Natural killer cell treated with Interleukin-12 subunit alpha and Interleukin-12 subunit beta and Interleukin-15 and Interleukin-18, amount 100 ng/mL, for 72 hours (primary cell): ENCODE measurements at places on chromosomes 5 and 9.

GRCh38 chr9:82808478-82808877, 254.5 kb downstream of the RASEF start:
- no peak for DNase-seq

GRCh38 chr9:134494273-134494815, 147.3 kb upstream of the COL5A1 start:
- no peak for DNase-seq

GRCh38 chr5:1568201-1568979, 44.6 kb upstream of the LPCAT1 start:
- DNase-seq, result no peak

GRCh38 chr5:30405821-30406220, 787.7 kb upstream of the CDH6 start:
- DNase-seq, result no peak

- DNase-seq, result no peak
Observed at GRCh38 chr5:15300141-15300540, 199.8 kb upstream of the FBXL7 start.

GRCh38 chr5:136065588-136065987, 36.8 kb downstream of the TGFBI start:
- DNase-seq, result no peak

DNA sequence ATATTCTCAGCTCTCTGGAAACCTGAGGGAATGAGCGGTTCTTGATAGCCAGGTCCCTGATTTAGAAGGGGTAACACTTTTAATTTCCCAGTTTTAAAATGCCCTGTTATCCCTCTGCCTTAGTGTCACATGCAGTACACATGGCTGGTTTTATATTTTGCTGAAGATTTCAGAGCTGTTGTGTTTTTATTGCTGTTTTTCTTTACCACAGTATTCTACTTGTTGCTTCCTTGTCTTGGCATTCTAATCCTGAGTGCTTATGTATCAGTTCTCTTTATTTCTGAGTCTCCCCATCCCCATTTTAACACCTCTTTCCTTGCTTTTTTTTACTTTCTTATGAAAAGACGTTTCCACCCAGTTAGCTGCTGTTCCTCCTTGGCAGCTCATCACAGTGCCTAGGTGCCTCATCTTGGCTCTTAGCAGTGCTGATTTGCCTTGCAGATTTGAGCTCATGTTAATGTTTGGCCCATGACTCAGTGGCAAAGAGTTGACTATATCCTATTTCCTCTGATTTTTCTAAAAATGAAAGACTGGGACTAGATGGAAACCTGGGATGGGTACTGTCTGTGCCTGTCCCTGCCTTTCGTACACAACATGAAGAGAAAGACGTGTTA, 3.7 kb downstream of the MTRR start:
- no peak for DNase-seq

DNA sequence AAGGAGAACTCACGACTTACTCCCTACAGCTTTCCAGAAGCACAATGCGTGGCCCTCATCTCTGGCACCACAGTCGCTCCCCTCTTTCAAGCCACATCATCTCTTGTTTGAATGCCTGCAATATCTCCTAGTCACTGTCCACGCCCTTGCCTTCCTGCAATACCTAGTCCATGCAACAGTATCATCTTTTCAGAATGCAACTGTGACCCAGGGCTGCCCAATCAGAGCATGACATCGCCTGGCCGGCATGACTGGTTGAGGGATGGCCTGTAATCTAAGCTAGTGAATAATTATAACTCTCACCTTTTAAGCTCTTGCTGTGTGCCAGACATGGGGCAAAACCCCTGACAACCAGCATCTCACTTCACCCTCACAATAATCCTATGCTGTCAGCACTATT, 52.5 kb upstream of the CPEB4 start:
- DNase-seq, result no peak

DNA sequence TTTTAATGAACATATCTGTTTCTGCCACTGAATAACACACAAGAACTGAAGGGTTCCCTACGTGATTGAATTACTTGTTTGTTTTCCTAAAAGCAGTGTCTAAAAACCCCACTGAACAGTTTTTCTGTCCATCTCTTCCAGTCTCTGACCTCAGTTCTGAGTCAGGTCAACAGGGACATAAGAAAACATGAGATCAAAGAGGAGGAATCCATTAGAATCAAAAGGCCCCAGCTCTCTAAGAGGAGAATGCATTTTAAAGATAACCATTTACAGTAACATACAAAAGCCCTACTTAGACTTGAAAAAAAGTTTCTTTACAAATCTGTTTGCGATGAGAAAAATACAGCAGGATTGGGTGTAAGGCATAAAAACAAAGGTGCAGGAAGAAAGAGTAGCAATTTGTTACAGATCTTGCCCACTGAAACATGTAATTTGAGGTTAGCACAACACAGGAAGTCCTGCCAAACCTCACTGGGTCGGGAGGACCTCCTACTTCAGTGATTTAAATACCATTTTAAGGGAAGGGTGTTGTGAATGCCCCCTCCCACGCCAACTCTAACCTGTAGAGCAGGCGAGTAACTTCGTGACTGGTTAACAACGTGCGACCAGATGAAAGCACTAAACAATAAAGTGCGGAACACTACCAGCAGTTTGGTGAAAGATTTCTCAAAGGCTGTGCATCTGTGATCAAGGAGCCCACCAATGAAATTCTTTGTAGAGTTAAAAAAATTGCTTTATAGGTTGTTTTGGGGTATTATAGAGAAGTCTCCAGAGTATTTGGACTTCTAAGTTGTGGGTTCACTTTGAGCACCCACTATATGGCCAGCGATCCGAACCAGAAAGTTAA, 1.3 kb downstream of the QSOX2 start:
- DNase-seq, result peak; percentile 73

DNA sequence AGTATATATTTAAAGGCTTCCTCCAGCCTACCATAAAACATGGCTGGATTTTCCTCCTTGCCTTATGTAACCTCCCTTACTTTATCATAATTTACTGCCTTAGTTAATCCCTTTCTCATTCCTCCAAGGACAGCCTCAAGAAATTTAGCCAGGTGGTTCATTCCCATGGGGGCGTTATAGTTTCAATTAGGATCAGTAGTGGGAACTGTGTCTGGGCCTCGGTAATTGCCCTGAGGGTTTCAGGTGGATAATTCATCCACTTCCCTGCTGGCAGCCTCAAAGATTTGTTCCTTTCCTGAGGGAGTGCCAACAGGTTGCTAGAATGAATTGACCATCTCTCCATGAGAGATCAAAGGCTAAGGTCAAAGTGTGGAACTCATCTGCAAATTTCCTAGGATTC, 4.3 kb upstream of the GM2A start:
- no peak for DNase-seq

DNA sequence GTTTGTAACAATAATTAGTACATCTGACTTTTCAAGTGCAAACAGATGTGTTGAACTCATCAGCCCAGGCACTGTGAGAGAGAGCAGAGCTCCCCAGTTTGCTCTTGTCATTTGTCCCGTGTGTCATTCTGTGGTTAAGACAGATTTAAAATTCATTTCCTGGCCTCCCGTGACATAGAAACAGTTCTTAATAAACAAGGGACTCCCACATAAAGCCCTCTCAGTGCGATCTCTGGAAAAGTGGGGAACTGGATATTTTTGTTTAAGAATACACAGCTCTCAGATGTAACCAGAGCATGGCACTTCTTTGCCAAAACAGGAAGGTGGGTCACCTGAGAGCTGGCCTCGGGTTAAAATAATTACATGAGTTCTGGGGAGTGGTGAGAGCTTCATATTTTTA, 58.6 kb downstream of the PRKACG start:
- DNase-seq, result no peak

- DNase-seq, result no peak
Observed at GRCh38 chr5:110545716-110546115, 180.8 kb downstream of the TMEM232 start.

GRCh38 chr5:1347571-1347970, 2.7 kb upstream of the CLPTM1L start:
- peak; percentile 54 for DNase-seq

DNA sequence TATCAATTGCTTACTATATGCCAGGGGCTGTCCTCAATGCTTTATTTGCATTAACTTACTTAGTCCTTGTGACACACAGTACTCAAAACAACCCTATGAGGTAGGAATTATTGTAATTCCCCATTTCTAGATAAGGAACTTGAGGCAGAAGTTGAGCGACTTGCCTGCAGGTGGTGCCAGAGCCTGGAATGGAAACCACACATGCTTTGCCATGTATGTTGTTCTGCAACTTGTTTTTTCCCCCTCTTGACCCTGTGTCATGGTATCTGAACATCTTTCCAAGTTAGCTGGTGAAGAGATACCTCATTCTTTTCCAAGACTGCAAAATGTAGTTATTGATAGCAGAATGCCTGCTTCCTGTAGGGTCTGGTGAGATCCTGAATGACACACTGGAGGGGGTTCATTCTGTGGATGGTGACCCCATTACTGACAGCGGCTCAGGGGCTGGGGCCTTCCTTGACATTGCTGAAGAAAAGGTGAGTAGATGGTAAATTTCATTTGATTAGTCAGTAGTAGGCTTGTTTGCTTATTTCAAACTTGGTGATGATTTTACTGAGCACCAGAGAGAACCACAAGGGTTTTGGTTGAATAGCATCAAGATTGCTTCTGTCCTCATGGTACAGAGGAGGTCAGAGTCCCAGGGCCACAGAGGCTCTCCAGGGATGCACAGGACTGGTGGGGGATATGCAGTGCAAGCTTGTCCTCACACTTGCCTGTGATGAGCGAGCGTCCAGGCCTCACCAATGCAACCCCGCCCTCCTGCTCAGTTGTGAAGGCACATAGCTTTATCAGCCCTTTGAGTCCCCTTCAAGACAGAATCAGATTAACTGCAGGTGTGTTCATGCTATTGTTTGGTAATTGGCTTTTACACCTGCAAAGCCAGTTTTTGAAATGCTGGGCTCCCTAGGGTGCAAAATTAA, 57.0 kb downstream of the COL15A1 start:
- DNase-seq, result no peak

DNA sequence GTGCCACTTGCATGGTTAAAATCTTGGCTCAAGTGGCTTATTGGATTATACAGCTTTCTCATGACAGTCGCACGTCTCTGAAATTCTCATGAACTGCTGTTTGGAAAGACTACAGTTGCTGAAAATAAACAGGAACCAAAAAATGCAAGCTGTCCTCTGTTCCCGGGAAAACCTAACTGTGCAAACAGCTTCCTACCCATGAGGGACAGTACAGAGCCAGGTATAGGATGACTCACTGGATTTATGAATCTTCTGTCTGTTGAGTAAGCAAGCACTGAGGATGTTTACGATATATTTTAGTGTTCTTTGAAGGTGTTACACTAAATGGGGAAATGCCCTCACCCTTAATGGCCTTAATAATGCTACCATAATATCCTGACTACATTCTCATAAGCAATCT, 380.3 kb upstream of the TNC start:
- DNase-seq, result no peak

GRCh38 chr9:115216873-115217272, 98.9 kb upstream of the TNC start:
- no peak for DNase-seq

DNA sequence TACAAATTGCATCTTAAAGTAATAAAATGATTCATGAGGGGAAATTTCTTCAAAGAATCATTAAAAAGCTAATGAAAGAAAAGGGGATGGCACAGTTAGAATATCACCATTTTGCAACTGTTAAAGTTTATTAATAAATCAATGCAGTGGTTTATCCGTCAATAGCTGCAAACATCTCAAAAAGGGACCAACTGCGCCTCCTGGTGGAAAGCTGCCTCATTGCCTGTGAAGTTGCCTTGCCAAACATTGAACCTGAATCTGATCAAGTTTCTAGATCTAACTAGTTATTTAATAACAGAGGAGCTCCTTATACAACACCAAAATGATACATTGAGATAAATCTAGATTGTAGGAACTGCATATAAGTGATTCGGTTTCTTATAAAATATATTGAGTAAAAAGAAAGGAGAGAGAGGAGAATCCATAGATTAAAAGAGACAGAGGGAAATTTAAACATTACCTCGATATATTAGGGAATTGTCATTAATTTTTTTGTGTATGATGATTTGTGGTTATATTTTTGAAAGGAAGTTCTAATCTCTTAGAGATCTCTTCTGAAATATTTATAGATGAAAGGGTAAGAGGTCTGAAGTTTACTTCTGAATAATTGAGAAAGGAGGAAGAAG, 6.9 kb upstream of the NDUFB6 start:
- DNase-seq, result peak; percentile 80

DNA sequence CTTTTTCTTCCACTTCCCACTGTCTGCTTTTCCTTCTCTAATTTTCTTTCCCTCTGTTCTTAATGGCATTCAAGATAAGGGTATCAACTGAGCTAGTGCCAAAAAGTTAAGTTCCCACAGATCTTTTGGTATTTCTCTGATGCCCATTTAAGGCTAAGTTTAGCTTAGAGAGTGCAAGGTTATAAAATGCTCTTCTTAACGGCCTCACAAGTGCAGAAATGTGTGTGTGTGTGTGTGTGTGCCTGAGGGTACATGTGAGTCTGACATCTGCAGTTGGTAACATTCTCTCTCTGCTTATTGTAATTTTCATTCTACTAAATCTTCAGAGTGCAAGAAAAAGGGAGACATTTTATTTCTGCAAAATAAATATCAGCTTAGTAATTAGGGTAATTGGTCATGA, 24.2 kb downstream of the FBN2 start:
- DNase-seq, result no peak

GRCh38 chr9:92177591-92177990, 62.4 kb upstream of the SPTLC1 start:
- no peak for DNase-seq

DNA sequence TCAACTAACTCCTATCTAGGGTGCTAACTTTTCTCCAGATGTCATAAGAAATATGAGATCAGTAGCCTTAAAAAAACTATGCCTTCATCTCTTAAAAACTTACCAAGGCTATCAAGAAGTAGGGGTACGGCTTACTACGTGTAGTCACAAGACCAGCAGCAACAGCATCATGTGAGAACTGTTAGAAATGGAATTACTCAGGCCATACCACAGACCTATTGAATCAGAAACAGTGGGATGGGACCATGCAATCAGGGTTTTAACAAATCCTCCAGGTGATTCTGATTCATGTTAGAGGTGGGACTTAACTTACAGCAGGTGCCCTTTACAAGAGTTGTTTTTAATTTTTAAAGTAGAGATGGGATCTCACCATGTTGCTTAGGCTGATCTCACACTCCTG, 4.6 kb downstream of the IFNE start:
- DNase-seq, result no peak

- DNase-seq, result no peak
Observed at GRCh38 chr9:112443200-112443599, 43.4 kb upstream of the KIAA1958 start.

- DNase-seq, result no peak
Observed at GRCh38 chr9:91255327-91255726, 106.4 kb downstream of the AUH start.

DNA sequence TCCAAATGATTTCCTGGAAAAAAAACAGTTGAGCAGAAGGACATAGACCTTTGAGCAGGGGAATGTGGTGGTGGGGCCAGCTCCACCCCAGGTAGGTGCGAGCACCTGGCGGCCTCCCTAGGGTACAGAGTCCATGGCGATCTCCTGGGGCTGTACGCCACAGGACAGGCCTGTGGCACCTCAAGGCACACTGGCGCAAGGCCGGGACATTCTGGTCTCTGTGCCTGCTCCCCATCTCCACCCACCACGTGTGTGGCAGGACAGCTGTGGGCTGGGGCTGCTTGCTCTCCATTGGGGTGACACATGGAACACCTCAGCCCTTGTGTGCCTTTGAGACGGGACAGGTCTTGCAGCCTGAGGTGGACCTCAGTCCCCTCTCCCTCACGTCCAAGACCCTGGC, 25.2 kb downstream of the WNK2 start:
- no peak for DNase-seq
